Left kidney (tissue), 8 donors: ENCODE measurements at places on chromosomes 13 and 19.
A peak's percentile ranks its signal among the peaks of the same experiment; 100 is the strongest.

DNA sequence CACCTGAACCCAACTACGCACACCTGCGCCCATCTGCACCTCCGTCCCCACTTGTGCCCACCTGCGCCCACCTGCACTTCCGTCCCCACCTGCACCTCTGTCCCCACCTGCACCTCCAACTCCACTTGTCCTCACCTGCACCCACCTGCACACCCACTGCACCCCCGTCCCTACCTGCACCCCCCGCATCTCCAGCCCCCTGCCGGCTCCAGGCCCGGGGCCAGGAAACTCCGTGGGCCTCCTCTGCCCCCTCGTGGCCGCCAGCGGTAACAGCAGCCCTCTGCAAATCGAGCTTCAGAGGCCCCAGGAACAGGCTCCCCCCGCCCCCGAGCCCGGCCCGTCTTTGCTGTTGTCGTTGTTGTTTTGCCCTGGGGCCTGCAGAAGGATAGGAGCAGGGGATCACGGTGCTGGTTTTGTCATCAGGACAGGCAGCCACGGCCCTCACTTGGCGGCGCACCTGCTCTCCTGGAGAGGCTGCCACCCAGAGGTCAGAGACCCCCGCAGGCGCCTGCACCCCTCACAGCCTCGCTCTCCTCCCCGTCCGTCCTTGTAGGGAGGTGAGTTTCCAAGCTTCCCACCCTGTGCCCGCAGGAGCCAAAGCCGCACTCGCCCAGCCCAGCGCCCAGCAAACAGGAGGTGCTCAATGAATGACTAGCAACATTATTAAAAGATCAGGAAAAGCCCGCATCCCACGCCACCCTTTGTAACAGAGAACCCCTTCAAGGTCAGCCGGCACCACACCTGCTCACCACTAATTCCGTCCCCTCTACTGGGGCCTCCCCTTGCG lies 65.4 kb downstream of the GNG7 start:
- DNase-seq: no peak

DNA sequence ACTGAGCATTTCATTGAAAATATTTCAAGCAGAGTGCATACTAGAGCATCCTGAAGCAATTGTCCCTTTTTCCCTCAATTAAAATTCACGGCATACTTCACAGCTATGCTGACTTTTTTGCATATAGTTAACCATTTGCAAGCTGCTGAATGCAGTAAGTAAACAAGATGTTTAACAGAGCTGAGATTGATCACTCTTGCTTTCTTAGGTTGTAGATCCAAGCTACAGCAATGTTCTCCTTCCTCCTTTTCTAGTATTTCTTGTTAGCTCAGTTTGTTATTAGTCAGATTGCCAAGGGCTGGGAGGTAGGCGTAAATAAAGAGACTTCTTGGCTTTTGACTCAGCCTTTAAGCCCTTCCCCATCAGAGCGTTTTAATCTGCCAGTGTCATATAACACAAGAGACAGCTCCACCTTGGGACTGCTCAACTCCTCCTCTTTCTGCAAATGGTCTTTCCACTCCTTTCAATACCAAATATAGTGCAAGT lies at the start of gene SLITRK6:
Gene SLITRK6 (minus strand): TSS at position 323 of the 486 bp plus-strand sequence. CDS start 2,911 bp downstream, outside the sequence.
- DNase-seq: peak; percentile 28

DNA sequence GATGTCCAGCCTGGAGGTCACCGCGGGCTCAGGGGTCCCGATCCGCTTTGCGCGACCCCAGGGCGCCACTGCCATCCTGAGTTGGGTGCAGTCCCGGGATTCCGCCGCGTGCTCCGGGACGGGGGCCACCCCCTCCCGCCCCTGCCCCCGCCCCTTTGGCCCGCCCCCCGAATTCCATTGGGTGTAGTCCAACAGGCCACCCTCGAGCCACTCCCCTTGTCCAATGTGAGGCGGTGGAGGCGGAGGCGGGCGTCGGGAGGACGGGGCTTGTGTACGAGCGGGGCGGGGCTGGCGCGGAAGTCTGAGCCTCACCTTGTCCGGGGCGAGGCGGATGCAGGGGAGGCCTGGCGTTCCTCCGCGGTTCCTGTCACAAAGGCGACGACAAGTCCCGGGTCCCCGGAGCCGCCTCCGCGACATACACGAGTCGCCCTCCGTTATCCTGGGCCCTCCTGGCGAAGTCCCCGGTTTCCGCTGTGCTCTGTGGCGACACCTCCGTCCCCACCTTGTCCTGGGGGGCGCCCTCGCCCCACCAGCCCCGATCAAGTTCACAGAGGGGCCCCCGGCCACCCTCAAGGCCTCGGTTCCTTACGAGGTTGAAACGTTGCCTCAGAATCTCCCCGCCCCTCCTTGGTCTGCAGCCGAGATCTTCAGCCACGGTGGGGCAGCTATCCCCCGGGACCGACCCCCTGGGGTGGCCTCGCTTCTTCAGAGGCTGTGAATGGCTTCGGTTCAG lies 1.2 kb downstream of the LDLR start:
- peak; percentile 96 for DNase-seq

- DNase-seq: no peak
These were observed 21.5 kb downstream of the ZNF574 start for GRCh38 chr19:42097461-42097860.

DNA sequence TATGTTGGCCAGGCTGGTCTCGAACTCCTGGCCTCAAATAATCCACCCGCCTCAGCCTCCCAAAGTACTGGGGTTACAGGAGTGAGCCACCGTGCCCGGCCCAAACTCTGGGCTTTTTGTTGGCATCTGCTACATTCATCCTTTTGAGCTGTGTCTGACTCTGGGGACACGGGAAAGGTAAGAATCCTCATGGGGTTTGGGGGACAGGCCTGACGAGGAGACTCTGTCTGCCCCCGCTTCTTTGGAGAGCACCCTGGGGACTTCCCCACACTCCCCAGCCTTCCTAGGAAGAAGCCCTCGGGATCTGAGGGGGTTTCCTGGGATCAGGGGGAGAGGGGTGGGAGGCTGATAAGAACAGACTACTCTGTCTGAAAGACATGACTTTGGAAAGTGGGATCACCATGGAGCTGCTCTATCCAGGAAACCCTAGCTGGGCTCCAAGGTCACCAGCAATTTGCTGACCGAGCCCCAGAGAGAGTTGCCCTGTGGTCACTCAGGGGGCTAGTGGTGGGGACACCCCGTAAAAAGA lies 8.1 kb upstream of the FCER2 start:
- no peak for DNase-seq

DNA sequence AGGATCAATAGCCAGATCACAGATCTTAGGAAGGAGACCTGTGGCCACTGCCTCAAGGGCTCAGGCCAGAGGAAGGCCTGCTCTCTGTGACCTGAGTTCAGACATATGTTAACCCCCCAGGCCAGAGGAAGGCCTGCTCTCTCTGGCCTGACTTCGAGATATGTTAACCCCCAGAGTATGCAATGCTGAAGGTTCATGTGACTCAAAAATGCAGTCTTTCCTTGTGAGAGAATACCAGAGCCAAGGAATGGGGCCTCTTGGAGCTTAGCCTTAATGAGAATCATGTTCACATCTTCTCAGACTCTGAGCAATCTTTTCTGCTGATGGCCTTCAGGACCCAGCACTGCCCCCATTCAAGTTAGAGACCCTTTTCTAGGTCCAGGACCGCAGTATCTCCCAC lies 36.7 kb downstream of the MBNL2 start:
- DNase-seq: no peak

- no peak for DNase-seq
These were observed 63.1 kb downstream of the POSTN start for GRCh38 chr13:37535501-37535900.

DNA sequence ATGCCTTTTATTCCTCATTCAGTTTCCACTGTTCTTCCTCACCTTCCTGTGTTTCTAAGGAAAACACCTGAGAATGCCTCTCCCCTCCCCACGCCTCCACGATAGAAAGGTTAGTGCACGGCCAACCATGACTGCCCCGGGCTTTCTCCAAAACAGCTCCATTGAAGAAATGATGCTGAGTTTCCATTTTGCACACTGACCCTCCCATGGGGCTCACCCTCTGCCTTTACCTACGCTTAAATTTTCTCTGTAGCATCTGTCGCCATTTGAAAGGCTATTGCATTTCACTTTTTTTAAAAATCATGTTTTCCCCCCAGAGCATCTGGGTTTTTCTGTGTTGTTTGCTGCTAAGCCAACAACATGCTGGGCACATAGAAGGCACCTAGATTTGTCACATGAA lies 48.2 kb downstream of the ABCC4 start:
- DNase-seq: no peak

- DNase-seq: no peak
These were observed 135.7 kb downstream of the LMO7 start for GRCh38 chr13:75771818-75772217.

- no peak for DNase-seq
These were observed 15.1 kb downstream of the CC2D1A start for GRCh38 chr19:13920940-13921747.

GRCh38 chr13:112855859-112856258 lies 113.2 kb upstream of the MCF2L start:
- DNase-seq: no peak

- no peak for DNase-seq
These were observed 19.1 kb upstream of the ZNF420 start for GRCh38 chr19:37059142-37059541.

- DNase-seq: peak; percentile 85
These were observed 51.0 kb downstream of the LYL1 start for GRCh38 chr19:13051557-13052165.

- no peak for DNase-seq
These were observed at the start of gene PRR19 for GRCh38 chr19:42301646-42302203. Gene PRR19, plus strand, starts transcription at chr19:42302132. Its CDS starts 7,453 bp downstream, at chr19:42309585.

DNA sequence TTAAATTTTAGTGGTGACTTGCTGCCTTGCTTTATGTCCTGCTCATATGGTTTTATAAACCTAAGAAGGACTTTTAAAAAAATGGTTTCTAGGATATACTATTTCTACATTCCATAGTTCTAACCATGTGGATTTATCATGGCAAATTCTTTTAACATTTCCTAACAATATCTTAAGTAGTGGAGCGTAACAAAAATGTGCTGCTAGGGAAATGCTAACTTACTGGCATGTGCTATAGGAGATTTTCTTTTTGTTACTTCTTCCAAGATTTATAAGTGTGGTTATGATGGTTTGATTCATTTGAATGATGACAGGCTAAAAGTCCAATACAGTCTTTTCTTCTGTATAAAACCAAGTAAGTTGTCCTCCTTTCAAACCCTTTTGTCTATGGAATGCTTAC lies 713.7 kb downstream of the SLITRK1 start:
- no peak for DNase-seq

GRCh38 chr19:51392701-51393100 lies 2.3 kb upstream of the C19orf84 start:
- no peak for DNase-seq

GRCh38 chr13:93621051-93621450 lies 394.4 kb downstream of the GPC6 start:
- no peak for DNase-seq

DNA sequence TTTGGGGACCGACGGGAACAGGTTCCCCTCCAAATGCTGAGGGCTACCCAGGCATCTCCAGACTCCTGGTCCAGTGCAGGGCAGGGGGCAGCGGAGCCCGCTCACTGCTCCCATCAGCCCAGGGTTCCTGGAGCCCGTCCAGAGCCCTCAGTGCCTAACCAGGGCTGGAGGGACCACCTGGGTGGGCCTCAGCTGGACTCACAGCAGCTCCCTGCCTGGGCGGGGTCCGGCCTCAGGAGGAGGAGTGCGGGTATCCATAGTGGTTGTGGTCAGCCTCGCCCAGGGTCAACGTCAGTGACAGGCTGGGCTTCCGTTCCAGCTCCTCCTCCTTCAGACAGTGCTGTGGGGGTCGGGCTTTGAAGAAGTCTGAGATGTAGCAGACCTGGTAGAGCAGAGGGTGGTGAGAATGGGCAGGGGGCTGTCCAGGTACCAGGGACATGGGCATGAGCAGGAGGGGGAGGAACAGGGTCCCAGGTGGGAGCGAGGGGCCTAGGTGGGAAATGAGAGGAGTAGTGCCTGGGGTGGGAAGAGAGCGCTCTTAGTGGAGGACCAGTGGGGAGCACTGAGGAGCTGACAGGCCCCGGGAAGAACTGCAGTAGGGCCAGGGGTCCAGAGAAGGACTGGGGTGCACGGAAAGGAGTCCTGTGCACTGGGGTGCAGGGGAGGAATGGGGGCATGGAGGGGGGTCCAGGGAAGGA lies 9.9 kb downstream of the PLPP2 start:
- DNase-seq: no peak

- DNase-seq: no peak
These were observed 117.1 kb downstream of the STARD13 start for GRCh38 chr13:33168321-33168960.

- no peak for DNase-seq
These were observed 211.5 kb upstream of the MIR17HG start for GRCh38 chr13:91135968-91136367.

DNA sequence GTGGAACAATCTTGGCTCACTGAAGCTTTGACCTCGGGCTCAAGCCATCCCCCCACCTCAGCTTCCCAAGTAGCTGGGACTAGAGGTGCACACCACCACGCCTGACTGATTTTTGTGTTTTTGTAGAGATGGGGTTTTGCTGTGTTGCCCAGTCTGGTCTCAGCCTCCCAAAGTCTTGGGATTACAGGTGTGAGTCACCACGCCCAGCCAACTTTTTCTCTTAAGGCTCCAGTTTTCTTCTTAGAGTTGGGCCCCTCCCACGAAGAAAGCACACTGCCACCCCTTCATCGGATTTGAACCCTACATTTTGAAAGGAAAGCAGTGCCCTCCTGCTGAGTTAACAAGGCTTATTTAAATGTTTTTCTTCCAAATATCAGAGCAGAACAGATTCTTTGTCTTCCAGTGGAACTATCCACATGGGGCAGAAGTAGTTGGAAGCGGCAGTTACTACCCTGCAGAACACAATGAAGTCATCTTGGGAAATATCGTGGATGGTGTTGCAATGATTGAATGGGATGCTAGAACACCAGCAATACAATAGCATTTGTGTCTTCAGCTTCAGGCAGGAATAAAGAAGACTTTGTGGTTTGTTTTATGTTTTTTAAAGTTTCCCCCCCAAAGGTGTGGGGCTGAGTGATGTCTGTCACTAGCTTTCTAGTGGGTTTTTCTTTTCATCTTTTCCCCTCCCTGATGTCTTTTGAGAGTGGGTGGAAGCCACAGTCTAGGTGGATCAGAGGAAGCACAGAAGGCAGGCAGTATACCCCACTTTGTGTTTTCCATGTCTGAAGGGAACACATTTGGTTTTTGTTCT lies 8.9 kb downstream of the ACTN4 start:
- no peak for DNase-seq

DNA sequence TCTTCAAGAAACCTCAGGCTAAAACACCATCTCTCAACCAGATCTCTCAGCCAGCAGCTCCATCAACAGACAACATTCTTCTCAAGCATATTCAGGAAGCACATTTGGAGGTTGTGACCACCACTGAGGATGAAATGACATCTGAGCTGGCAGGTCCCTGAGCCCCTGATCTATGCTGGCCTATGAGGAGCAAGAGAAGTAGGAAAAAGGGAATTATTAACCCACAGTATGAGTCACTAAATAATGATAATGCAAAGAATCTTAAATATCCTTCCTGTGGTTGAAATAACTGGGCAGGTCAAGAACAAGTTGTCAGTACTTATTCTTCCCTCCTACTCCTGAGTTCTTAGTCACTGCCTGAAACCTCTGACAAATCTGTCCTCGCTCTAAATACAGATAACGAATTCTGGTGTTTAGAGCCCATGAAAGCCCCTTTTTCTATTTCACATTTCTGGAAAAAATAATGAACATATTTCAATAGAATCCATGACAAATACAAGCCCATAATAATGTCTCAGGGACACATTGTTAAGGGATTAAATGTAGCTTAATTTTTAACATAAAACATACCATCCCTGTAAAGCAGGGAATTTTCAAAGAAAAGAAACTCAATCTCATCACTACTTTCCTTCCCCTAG lies 225.8 kb upstream of the IRS2 start:
- DNase-seq: no peak
